ENCODE measurements at places on chromosomes 7 and 10.

- DNase-seq = no peak
These were observed 151.4 kb downstream of the COL28A1 start for GRCh38 chr7:7384228-7384627.

GRCh38 chr7:150965273-150965830, 12.8 kb downstream of the KCNH2 start:
- DNase-seq = no peak

- no peak for DNase-seq
These were observed 36.0 kb downstream of the SLK start for GRCh38 chr10:104002911-104003310.

DNA sequence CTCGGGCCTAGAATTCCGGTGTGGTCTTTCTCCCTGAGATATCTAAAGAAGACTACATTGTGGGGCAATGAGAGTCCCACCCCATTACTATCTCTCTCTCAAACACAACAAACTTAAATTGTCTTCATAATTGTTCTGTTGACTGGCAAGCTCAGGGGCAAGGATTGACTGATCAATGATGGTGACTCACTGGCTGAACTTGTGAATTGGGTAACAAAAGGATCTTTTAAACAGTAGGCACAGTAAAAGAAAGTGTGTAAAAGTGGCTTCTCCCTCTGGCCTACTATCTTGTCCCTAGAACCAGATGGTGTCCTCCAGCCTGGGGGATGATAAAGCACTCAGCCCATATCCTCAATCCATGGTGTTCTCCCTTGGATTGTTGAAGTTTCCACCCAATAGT, 63.1 kb upstream of the RAPGEF5 start:
- DNase-seq = no peak

DNA sequence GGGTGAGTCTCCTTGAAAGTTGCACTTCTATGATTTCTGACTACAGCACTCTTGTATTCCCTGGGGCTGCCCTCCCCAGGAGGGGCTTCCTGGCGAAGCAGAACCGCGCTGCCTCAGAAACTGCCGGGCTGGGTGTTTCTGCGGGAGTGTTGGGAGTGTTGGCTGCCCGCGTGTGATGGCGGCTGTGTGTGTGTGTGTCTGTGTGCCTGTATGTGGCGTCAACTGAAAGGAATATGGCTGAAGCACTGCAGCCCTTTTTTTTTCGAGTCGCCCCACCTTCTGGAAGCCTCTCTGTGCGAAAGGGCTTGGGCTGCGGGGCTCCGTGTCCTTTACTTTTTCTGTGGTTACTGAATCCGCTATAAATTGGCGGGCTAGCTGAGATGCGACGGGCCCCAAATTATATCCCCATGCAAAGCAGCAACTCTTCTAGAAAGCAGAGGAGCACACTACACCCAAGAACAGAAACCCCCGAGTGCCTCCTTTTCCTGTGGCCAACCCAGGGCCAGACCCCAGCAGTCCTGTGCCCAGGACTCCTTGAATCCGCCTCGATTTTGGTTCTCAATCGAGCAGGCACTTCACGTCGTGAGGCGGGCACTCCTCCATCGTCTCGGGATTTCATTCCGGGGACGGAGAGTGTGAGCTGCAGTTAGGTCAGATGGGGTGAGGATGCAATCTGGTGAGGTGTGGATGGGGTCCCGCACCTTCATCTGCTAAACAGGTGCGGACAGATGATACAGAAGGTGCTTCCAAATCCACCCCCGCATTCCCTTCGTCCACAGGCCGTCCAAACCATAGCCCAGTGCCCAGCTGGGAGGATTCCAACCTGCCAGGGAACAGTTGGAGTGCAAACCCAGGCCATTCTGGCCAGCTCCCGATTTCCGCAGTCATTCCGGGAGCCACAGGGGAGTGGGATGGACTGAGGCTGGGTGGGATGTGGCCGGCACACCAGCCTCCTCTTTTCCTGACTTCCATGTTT, 22.5 kb upstream of the ZNF273 start:
- no peak for DNase-seq

DNA sequence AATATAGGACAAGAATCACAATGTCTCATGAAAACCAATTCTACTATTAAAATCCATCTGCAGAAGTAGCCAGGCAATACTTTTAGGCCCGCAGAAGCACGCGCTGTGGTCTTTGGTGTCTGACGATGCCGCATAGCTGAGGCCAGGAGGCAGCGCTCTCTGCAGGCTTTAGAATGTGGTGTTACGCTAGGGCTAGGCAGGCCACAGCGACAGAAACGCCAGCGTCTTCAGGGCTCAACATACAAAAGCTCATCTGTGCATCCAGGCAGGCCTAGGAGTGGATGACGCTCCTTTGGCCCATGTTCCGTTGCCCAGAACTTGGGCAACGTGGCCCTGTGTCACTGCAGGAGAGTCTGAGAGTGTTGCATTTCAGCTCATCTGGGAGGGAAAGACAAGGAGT, 601.1 kb upstream of the FOXK1 start:
- DNase-seq = no peak

GRCh38 chr10:22702348-22702747, 12.0 kb downstream of the PIP4K2A start:
- DNase-seq = no peak

DNA sequence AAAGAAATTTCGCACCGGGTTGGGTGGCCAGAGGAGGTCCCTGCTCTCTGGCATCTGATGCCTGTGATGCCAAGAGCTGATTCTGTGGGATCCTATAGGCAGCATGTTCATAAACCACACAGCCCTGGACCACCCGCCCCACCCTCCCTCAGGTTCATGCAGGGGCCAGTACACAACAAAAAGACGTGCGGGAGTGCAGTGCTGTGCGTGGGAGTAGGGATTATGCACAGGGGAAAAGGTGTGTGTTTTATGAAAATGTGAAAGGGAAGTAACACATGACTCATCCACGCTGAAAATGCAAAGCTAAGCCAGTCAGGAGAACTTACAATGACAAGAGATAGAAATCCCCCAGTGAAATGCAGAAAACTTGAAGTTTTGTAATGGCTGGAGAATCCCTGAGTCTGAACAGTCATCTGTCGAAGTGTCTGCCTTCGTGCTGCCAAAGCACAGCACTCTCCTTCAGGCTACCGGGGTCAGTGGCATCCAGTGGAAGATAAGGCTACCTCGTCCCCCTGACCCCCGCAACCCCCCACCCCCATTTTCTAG, 1.1 kb downstream of the KIAA1217 start:
- DNase-seq = no peak

DNA sequence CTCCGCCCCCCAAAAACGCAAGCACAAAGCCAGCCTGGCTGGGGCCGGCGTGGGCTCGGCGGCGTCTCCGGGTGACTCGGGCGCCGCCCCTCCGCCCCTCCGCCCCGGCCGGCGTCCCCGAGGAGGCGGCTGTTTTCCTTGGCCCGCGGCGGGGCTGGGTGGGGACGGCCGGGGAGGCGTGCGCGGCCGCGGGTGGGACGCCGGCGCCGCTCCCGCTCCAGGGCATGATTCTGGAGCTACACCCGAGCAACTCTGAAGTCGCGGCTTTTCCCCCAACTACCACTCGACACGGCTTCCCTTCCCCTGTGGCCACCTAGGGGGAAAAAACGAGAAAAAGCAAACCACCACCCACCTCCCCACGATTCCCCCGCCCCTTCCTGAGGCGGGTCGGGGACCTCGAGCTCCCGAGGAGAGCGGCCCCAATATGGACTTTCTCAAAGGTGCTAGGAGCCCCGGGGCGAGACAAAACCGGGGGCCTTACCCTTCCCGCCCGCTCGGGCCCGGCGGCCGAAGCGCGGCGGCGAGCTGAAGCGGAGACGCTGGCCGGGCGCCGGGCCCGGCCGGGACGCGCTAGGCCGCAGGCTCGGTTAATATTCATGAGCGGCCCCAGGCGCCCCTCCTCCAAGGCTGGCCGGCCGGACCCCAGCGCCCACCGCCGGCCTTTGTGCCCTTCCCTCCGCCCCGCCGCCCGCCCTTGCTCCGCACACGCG, 856 bp downstream of the ARHGAP21 start:
- DNase-seq = peak; percentile 11

DNA sequence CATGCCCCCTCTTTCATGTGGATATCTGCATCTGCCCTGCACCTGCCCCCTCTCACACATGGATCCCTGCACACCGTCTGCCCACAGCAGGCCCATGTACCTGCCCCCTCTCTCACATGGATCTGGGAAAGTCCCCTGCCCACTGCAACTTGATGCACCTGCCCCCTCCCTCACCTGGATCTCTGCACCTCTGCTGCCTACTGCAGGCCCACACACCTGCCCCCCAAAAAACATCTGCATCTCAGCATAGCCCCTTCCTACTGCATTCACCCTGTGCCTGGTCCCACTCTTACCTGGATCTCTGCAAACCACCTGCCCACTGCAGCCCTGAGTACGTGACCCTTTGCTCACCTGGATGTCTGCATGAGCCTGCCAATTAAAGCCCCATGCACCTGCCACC, 479.8 kb downstream of the PTPRN2 start:
- DNase-seq = no peak

Measured in stimulated activated CD4-positive, alpha-beta T cell treated with anti-CD3 and anti-CD28 coated beads, Interleukin-1b, Interleukin-23, amount 100 ng/mL, for 1 hour (primary cell).